ENCODE measurements at places on chromosomes 5 and 9.

DNA sequence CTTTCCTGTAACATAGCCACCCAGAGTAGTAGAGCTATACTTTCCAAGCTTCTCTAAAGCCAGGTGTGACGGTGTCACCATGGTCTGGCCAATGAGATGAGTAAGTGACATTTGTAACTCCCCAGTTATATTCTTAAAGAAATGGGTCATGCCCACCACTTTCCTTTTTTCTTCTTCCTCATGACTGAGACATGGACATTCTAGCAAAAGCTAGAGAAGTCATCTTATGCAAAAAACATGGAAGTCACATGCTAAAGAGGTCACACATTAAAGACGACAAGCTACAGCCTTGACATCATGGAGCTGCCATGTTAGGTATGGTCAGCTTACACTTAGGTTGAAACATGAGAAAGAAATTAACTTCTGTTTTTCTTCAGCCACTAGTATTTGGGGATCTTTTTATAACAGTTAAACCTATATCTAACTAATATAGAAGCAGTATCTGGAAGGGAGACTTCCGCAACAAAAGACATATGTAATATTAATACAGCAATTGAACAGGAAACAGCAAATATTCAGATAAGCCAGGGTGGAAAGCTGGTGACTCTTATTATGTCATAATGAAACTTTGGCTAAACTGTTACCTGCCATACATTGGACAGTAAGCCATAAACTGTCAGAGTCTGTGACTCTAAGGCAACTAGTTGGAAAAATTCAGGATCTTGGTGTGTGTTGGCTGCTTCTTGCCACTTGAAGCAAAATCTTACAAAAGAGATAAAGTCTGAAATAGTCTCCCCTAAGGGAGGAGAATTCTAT lies 54.7 kb upstream of the SNX2 start:
- no peak for DNase-seq

DNA sequence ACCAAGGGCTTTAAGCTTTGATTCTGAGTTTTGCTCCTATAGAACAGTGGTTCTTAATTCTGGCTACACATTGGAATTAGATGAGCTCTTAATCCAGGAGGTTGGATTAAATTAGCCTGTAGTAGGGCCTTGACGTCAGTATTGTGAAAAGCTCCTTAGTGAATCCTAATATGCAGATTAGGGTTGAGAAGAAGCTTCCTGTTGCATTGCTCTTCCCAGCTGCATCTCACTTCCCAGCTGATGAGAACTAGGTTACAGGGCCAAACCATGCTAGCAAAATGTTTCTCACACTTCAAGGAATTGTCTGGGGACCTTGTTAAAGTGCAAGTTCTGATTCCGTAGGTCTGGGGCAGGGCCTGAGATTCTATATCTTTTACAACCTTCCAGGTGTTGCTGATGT lies 300.0 kb downstream of the ZSWIM6 start:
- no peak for DNase-seq

DNA sequence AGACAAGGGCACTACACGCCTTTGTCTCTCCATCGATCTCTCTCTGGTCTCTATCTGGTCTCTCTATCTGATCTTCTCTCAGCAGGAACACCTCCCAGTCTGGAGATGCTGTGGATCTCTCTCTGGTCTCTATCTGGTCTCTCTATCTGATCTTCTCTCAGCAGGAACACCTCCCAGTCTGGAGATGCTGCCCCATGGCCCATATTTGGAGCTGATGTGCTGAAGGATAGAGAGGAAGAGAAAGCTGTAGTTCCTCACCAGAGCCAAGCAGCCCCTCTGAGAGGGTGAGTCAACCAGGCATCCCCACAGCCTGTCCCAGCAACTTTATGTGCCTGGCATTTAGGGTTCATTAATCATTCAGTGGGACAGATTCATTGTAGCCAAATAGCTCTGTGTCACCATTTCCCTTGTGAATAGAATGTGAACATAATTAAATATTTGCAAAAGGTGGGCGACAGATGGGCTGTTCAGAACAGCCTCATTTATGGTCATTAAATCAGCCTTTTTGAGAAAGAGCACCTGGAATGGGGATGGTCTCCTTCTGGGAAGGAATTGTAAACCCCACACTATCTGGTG lies 189.3 kb upstream of the MAST4 start:
- DNase-seq = no peak

DNA sequence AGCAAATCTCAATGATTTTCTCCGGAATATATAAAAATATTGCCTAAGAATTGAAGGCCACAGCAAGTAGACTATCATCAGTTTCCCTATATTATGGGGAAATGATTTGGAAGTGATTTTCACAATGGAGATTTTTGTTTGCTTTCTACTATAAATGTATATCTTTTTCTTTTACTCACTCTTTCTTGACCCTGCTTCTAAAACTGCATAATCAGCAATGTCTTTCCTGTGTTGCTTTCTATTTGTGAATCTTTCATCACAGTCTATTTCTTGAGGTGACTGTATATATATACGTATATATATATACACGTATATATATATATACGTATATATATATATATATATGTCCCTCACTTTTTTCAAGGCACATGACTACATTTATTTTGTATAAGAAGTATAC lies 622.6 kb downstream of the DTWD2 start:
- DNase-seq = no peak

DNA sequence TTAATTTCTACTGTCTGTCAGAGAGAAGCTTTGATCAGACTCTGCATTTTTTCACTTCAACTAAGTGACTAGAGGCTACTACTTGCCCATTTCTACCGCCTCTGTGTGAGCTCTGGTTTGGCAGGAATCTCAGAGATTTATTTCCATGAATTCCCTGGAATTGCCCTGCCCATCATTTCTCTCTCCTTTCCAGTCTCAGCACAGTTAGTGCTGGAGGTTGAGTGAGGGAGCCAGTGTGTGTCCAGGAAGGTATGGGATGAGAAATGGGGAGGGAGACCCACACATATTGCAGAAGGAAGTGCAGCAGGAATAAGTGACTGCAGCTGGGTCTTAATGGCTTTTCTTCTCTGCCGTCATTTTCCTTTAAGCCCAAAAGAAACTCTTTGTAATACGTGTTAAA lies 443.1 kb upstream of the ZNF462 start:
- DNase-seq = no peak

DNA sequence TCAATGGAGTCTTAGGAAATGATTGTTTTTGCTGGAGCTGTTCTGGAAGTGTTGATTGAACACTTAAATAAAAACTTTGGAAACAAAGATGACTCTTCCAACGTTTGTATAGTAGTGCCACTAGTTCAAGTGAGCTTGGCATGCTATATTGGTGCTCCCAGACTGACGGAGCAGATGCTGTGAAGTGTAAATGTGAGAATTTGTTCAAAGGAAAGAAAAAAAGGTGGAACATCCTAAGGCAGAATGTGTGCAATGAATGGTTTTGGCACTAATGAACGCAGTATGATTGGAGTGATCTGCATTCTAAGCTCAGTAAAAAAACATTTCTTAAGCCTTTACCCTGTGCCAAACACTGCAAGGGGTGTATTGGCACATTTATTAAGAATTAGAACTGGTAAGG lies 69.8 kb downstream of the ZNF474 start:
- no peak for DNase-seq

DNA sequence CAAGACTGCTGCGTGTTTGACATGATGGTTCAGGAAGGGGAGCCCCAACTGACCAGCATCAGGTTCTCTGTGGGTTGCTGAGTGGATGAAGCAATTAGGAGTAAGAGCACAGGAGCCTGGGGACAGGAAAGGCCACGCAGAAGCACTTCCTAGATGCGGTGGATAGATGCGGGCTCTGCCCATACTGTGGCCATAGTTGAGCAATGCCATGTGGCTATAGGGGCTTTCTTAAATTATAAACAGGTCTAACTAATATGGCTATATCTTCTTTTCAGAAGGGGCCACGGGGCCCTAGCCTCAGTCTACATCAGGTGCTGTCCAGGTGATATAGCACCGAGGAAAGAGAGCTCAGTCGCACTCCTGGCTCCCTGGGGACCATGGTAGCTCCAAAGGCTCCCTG lies 198.6 kb downstream of the GADD45G start:
- no peak for DNase-seq

Measured in neural progenitor cell (in vitro differentiated cells).